ENCODE measurements at places on chromosomes 2 and 18.

- DNase-seq, result no peak
Observed at GRCh38 chr2:11279398-11279797, 65.0 kb downstream of the ROCK2 start.

DNA sequence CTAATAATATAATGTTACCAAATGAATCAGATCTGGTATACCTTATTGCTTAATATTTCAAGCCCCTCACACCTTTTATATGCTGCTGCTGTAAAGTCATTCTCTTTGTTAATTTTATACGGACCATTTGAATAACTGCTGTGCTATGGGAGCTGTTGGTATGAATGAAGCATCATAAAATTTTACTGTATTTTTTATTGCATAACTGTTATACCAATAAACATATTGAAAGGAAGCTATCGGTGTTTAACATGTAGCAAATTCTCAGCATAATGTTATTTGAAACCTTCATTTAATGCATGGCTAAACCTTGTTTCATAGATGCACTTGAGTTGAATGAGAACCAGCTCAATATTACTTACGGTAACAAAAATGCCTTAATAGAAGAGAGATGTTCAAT is 1040.3 kb downstream of the SOCS6 start:
- no peak for DNase-seq

DNA sequence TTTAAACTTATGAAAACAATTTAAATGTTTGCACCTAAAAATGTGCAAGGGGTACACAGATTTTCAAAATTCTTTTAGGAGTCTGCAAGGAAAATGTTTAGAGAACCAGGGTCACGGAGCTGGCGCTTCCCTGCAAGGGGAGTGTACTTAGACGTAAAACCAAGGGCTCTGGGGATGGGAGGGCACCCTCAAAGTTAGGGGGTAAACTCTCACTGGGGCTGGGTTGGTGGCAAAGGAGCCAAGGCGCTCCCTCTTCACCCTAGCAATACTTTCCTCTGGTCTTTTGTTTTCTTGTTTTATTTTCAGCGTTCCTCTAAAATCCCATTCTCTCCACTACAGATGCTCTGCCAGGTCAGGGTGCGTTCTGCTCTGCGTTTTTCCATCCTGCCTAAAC is 20.0 kb downstream of the TMEM247 start:
- no peak for DNase-seq

- no peak for DNase-seq
Observed at GRCh38 chr18:41144441-41144840, 810.6 kb upstream of the PIK3C3 start.

DNA sequence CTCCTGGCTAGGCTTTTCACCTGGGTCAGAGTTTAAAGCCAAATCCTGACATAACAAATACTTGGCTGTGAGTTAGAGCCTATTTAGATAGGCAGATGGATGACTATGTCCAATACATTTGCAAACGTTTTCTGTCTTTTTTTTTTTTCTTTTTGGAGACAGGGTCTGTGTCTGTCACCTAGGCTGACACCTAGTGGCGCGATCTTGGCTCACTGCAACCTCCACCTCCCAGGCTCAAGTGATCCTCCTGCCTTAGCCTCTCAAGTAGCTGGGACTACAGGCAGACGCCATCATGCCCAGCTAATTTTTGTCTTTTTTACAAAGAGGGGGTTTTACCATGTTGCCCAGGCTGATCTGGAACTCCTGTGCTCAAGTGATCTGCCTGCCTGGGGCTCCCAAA is 124.8 kb downstream of the DYM start:
- no peak for DNase-seq

GRCh38 chr2:183803596-183803995 is 679.4 kb downstream of the NUP35 start:
- no peak for DNase-seq

GRCh38 chr18:51398104-51398503 is 200.6 kb upstream of the MEX3C start:
- DNase-seq, result no peak

GRCh38 chr18:76567835-76568445 is 72.9 kb upstream of the ZNF516 start:
- no peak for DNase-seq

- DNase-seq, result no peak
Observed at GRCh38 chr2:192877159-192877558, 682.4 kb upstream of the TMEFF2 start.

DNA sequence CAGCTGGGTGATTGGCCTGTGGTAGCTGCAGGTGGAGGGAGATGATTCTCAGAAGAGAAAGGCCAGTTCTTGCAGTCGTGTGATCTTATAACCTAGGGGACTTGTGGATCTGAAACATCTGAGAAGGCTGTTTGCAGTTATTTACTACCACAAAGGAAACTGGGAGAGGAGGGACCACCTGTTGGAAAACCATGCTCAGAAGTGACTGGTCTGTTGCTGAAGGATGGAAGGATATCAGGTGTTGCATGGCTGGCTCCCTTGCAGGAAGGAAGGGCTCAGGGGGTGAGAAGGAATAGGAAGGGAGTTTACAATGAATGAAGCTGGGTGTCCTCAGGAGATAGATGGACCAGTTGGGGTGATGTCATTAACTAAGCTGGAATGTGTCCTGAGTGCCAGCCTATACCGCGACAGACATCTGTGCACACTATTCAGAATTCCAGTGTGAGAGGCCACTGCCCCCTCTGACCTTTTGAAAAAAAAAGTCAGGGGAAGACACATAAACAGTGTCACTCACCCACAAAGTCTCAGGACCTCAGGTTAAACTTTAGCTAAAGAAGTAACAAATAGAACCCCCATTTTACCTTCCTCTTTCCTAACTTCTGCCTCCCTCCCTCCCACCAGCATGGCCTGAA is 17.5 kb downstream of the IGFBP2 start:
- DNase-seq, result no peak

DNA sequence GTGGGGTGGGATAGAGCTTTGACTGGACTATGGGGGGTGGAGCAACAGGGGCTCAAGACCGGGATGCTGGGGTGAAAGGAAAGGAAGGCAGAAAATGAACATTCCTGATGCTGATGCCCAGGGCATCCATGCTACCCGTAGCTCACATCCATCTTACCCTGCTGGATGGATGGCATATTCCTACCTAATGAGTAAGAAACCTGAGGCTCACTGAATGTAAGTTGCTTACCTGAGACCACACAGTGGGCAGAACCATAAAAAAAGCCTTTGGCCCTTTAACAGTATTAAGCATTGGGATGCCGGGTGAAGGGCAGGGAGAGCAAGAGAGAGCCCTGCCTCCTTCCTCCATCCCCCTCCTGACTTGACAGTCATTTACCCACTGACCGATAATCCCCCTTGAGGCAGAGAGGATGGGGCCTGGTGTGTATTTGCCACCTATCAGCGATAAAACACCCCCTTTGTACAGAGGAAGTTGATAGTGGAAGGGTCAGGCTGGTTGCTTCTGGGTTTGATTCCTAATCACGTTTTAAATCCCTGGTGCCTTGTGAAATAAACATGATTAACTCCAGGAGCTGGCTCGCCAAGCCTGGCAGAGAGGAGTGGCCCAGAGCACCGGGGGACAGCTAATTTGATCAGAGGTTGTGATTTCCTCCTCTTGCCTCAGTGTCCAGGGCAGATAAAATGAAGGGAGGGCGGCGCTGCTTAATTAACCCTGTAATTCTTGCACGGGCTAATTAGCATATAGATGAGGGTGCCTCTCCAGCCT is 105.9 kb upstream of the HS6ST1 start:
- DNase-seq, result no peak

All from KG1 (cell line).